NCI-H1092 treated with DMSO at 0.1 percent for 48 hours (cell line): ENCODE measurements at places on chromosomes 1 and 21.

DNA sequence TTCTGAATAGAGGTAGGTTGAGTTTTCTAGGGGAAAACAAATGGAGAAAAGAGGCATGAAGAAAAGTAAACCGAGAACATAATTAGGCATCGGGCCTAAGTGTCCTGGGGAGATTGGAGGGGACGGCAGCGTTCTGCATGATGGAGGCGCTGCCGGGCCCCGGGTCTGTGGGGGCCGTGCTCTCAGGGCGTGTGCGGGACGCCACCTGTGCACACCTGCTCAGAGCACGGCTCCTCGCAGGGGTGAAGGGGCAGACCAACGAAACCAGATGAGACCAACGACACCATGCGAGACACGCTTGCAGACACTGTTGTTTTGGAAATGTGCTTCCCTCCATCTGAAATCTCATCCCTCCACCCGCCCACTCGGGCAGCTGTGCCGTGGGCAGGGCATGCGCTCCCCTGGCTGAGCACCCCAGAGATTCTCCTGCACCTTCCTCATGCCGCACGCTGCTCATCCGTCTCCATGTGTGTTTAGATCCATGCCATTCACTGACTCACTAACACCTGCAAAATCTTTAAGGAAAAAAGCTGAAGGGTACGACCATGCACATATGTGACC, 28.2 kb upstream of the TRAPPC10 start:
- DNase-seq: no peak

GRCh38 chr1:202567738-202568137, 142.5 kb downstream of the SYT2 start:
- no peak for DNase-seq

- peak; percentile 86 for DNase-seq
These were observed 511 bp upstream of the RABGAP1L start for GRCh38 chr1:174158767-174159251.

GRCh38 chr1:165675794-165676193, 22.6 kb downstream of the ALDH9A1 start:
- DNase-seq: no peak

DNA sequence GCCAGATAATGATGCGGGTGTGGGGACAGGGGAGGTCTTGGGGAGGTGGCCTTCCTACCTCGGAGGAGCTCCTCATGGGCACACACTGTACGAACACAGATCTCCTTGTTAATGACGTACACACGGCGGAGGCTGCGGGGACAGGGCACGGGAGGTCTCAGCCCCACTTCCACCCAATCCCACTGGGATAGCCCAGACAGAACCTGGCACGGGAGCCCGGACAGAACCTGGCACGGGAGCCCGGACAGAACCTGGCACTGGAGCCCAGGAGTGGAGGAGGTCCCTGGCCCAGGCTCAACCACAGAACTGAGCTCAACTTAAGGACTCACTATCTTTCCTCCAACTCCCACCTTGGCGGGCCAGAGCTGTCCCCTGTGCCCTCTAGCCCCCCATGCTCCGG, 5.2 kb downstream of the MFAP2 start:
- DNase-seq: no peak

DNA sequence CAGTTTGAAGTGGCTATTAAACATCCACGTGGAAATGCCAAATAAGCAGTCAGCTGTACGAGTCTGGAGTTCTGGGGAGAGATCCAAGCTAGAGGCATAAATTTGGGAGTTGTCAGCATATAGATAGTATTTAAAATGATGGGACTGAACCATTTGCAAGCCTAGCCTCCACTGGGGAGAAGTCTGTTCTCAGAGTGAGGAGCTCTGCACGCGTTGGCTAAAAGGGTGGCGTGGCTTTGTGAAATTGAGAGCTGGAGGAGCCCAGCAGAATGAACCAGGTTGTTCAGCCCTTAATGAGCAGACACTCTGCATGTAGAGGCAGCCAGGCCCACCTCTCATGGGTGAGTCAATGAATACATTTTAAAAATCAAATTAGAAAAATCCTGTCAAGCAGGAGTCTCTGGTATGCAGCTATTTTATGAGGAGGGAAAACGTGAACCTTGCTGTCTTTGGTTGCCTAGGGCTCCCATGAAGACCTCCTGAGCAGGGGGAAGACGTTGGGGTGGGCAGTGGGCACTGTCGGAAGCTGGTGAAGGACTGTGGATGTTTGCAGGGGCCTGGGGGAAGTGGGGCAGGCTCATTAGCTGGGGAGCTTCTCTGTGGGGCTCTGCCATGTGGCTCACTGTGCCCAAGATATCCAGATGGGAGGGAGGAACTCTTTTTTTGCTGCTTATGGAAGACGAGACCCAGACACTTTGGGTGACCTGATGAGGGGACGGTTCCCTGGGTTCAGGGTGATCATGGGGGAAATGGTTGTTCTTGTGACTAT, 18.8 kb downstream of the TMCC2 start:
- no peak for DNase-seq

GRCh38 chr1:14896381-14897079, 257.0 kb upstream of the TMEM51 start:
- no peak for DNase-seq

DNA sequence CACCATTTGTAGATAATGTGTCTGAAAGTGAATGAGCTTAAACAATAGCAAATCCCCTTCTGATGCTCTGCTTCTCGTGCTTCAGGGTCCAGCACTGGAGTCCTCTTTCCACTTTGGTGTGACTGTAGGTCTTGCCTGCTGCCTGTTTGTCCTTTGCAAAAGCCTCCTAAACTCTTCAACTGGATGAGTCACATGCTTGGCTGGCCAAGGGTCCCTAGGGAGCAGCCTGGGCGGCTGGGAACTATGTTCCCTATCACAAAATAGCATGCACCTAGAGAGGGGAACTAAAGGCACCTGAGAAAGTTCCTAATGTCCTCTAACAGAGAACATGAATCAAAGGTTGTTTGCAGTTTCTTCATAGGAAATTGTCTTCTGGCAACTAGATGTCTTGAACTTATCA, 607.2 kb upstream of the PLXNA2 start:
- DNase-seq: no peak

DNA sequence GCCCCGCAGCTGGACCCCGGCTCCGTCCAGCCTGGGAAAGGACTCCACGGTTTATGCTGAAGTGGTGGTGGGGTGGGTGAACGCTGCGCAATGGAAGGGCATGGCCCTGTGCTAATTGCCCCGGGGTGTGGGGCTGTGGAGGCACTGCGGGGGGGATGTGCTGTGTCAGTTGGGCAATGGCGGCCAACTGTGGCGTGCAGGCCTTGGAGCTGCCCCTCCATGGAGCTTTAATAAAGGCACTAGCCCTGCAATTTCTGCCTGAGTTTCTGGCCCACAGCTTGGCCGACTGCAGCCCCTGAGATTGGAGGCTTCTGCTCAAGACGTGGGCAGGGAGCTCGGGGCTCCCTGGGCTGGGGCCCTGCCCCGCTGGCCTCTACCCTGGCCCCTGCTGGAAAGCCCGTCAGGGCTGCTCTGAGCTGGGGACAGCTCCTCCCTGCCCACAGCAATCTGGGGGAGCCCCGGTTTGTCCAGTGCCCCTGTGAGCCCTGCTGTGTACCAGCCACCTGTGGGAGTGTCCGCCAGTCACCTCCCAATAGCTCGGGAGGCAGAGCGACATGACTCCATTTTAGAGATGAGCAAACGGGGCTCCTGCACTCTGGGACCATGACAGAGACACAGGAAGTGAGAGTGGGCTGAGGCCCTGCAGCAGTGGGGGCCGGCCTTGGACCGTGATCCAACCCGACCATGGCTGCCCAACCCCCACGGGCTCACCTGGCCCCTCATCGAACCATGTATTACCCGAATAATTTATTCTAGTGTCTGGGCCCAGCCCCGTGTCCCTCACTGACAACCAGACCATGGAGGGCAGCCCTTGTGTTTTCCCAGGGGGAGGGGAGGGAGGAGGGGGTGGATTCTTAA, 8.7 kb upstream of the TNFRSF14 start:
- DNase-seq: no peak

- peak; percentile 26 for DNase-seq
These were observed at the start of gene PTPN14 for GRCh38 chr1:214551436-214552173. Gene PTPN14, minus strand, starts transcription at chr1:214551602. Its CDS starts 86,799 bp downstream, at chr1:214464803.

DNA sequence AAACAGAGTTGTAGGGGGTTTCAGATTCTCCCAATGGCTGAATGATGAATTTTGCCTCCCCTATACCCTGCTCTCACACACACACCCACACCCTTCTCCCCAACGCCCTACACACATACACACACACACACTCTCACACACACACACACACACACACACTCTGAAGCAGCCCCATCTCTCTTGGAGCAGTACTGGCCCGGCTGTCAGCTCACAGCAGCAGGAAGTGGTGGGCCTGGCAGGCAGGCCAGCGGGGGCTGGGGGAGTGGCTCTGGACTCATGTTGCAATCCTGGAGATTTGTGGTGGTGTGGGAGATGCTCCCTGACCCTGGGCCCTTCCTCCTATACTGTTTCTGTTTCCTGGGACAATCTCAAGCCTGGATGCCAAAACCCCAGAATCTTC, 2.2 kb downstream of the IKBKE start:
- no peak for DNase-seq

- no peak for DNase-seq
These were observed 110.1 kb upstream of the SLC44A3 start for GRCh38 chr1:94709891-94710581.

DNA sequence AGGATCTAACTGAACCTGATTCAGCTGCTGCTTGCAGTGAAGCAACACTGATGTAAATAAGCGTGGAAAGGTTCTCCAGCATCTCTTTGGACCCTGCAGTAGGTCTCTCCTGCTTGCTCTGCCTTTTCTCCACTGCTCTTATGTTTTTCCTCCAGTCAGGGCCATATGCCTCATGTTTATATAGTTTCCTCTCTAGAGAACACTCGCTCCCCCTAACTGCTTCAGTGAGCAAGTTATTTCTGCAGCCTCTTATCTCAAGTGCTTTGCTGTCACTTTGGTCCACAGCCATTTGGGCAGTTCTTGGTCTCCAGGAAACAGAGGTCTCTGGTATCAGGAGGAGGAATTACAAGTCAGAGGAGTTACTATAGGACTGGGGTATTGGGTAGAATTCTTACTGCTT, 5.3 kb downstream of the PRUNE1 start:
- DNase-seq: peak; percentile 16

DNA sequence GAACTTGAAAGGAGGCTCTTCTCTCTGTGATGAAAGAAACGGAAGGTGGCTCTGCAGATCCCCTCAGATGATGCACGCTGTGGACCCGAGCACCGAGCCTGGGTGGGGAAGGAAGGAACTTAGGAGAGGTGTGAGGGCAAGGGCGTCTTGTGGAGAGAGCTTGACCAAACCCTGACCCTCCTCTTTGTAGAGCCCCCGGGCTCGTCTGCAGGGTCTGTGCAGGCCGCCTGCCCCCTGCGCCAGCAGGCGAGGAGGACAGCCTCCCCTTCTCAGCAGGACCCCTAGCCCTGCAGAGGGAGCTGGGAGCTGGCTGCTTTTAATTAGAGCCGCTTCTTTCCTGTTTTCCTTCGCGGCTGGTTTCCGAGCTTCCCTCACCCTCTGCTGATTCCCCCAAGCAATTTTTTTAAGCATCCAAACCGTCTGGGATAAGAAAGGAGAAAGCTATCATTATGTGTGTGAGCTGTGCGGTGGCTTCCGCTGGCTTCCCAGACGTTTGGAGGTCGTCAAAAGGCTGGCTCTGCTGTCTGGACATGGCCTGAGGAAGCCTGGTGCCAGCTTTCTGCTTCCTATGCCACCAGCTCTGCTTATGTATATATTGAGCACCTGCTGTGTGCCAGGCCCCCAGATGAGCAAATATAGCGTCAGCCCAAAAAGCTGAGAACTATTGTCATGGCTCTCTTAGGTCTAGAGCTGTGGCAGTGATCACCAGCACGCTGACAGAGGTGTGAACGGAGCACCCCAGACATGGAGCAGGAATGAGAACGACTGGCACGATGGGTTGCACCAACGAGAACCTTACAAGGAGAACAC, 160.2 kb upstream of the IRF2BP2 start:
- DNase-seq: peak; percentile 65

GRCh38 chr1:26364956-26365355, 7.6 kb downstream of the ZNF683 start:
- DNase-seq: peak; percentile 67

DNA sequence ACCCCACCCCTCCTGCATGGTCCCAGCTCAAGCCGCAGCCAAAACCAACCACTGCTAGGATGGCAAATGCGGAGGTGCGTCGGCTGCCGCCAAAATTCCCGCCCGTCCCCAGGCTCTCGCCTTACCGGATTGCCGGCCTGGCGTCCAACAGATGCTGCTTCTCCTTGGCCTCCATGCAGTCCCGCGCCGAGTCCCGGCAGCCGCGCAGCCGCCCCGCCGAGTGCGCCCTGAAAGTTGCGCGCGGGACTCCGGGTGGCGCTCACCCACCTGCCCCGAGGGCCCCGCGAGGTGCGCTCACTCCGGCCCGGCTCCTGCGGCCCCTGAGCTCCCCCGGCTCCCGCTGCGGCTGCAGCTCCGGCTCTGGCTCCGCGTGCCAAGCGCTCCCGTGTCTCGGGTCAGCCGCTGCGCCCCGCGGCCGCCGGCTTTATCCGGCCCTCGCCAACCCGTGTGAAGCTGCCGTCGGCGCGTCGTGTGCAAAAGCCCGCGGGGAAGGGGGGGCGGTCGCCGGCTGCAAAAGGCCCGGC, at the start of gene SLC30A2:
Gene SLC30A2 (minus strand): TSS at position 397 of the 524 bp plus-strand sequence. CDS start 222 bp downstream, at position 175.
- DNase-seq: no peak

- DNase-seq: no peak
These were observed 87.0 kb upstream of the C1orf21 start for GRCh38 chr1:184299796-184300195.

GRCh38 chr1:205879974-205880373, 30.0 kb upstream of the PM20D1 start:
- no peak for DNase-seq

DNA sequence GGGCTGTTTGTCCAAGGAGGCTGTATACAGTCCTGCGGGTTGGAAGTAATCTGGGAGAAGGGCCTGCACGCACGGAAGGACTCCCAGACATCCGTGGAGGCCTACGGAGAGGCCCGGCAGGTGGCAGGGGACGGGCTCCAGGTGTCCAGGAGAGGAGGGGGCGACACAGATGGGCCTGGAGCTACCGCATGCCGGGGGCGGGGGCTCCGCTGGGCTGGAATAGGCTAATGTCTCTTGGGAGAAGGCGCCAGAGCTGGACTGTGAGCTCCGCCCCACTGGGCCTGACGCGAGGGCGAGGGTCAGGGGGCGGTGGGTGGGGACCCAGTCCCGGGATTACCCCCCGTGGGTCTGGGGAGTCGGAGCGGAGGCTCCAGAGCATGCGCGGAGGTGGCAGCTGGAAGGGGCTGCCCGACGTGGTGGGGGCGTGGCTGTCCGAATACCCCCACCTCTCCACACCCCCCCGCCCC, 659 bp downstream of the AGO1 start:
- peak; percentile 67 for DNase-seq
